ENCODE measurements at places on chromosomes 13 and 19.

- DNase-seq = no peak
Measured at GRCh38 chr13:59837101-59837500, 326.6 kb downstream of the DIAPH3 start.

GRCh38 chr13:51305271-51305967 is 34.1 kb upstream of the SERPINE3 start:
- no peak for DNase-seq

GRCh38 chr13:76854894-76855293 is 31.3 kb downstream of the KCTD12 start:
- no peak for DNase-seq

DNA sequence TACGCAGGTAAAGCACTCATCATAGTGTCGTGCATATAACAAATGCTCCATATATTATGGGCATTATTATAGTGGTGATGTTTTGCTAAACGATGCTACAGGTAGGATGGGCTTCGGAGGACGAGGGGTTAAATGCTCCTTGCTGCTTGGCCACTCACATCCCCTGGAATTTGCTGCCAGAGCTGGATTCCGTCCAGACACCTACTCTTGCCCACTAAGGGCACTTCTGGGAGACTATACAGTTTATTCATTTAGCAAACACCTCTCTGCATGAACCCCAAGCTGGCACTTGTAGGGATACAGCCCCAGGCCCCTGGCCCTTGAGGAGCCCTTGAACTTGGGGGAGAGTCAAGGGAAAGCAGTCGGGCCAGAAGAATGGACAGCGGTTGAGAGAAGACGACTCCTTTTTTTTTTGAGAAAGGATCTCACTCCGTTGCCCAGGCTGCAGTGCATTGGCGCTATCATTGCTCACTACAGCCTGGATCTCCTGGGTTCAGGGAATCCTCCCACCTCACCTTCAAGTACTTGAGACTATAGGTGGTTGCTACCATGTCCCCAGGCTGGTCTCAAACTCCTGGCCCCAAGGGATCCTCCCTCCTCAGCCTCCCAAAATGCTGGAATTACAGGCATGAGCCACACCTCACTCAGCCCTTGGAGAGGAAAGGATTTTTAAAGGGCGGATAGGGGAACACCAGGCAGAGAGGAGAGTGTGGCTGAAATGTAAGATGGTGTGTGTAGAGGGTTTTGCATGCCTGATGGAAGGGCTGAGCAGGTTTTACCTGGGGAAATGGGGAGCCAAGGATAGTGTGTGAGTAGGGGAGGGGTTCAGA is 1.1 kb upstream of the MRPL34 start:
- DNase-seq = no peak

GRCh38 chr13:31209172-31209840 is 9.5 kb downstream of the B3GLCT start:
- no peak for DNase-seq

DNA sequence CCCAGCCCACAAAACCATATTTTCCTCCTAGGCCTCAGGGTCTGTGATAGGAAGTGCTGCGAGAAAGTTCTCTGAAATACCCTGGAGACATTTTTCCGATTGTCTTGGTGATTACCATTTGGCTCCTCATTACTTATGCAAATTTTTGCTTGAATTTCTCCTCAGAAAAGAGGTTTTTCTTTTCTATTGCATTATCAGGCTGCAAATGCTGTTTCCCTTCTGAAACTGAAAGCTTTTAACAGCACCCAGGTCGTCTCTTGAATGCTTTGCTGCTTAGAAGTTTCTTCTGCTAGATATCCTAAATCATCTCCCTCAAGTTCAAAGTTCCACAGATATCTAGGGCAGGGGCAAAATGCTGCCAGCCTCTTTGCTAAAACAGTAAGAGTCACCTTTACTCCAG is 434.2 kb downstream of the PCDH20 start:
- DNase-seq = no peak

DNA sequence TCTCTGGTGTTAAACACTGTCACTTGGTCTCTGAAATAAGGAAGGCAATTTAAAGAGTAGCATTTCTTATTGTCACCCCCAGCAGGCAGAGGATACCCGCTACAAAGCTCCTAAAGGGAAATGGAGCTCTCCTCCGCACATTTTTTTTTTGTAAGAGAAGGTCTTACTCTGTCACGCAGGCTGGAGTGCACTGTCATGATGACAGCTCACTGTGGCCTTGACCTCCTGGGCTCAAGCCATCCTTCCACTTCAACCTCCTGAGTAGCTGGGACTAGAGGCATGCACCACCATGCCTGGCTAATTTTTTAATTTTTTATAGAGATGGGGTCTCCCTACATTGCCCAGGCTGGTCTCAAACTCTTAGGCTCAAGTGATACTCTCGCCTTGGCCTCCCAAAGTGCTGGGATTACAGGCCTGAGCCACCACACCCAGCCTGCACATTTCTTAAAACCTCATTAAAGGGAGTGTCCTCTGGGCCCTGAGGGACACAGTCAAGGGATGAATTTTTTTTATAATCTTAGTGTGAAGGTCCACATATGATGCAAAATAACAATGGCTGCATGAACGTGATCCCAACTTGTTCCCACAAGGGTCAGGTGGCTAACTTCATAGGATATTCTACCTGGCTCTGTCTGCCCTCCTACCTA is 32.1 kb downstream of the SLC25A30 start:
- DNase-seq = no peak
